Activated naive CD4-positive, alpha-beta T cell (primary cell): ENCODE measurements at places on chromosomes 3 and 15.

- no peak for DNase-seq
These were observed 123.7 kb downstream of the RBPMS2 start for GRCh38 chr15:64651601-64652191.

DNA sequence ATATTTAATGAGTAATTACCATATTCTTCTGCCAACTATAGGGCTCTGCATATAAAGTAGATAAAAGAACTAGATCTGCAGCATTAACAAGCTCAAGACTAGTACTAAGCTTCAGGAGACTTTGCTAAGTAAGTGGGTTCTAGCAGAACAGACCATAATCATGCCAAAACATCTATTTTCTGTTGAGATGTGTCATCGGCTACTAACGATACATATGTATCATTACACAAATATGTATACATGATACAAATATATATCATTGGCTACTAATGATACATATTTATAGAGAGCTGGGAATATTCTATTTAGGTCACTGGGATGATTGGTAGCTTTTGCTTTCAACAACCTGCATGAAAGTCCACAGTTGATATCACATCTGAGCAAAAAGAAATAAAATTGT lies 185.8 kb upstream of the DCBLD2 start:
- DNase-seq = no peak

DNA sequence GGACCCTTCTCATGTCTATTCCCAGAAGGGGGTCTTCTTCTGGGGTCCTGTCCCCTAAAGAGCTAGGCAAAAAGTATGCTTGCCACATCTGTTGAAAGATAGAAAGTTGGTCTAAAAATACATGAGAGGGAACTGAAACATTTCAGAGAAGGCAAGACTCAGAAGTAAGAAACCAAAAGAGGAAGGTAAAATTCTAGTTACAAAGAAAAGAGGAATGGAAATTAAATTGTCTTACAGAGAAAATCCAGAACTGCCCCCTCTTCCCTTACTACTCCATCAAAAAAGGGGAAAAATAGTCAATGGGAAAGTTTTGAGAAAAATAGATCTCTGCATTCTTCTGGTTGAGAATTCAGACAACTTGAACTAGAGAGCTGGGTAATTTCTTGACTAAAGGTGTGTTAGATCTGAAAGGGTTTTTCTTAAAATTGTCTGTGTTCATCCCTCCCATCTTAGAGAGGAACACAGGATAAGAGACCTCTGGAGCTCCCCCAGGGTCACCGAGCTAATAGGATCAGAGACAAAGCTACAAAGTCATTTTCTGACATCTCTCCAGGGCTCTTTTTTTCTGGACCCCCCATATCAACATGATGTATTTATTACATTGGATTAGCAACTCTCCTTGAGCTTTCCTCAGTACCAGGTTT lies 32.3 kb upstream of the CCR2 start:
- DNase-seq = no peak

DNA sequence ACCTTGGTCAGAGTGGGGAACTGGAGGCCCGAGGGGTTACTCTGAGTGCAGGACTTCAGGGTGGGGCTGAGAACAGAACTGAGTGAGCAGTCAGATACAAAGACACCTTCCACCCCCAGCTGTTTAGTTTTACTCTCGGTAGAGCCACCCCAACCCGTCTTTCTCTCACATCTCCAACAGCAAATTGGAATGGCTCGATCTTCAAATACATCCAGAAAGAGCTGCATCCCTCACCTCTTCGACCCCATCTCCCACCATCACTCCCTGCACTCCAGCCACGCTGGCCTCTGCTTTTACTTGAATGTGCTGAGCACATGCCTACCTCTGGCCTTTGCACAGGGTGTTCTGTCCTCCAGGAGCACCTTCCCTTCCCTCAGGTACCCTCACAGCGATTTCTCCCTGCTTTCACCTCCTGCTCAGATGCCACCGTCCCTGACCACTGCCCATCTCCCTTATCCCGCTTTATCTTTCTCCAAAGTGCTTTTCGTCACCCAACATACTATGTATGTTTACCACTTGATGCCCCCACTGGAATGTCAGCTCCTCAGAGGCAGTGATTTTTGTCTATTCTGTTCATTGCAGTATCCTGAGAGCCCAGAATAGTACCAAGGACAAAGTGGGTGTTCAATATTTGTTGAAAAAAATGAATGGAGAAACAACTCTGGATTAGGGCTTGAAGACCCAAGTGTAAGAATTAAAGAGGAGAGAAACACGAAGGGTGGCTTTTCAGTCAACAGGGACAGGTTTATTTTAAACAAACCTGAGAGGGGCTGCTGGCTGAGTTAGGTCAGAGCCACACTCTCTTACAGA lies 4.4 kb downstream of the CHCHD4 start:
- DNase-seq = no peak

- no peak for DNase-seq
These were observed 569.3 kb downstream of the MECOM start for GRCh38 chr3:169094204-169094603.

DNA sequence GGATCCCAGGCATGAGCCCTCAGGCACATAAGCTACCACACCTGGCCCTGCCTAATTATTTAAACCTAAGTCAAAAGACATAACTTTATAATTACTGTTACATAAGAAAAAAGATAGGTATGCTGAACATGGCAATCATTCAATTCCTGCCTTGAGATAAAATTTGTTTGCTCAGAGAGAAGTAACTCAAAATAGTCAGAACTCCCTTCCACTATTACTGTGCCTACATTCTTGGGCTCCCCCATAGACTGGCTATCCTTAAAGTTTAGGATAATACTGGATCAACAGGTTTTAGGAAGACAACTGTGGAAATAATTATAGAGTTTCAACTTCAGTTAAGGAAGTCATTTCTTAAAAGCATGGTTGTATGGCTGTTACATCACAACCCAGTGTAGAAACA lies 9.9 kb downstream of the WDR53 start:
- DNase-seq = no peak

GRCh38 chr3:148233403-148233802 lies 464.3 kb upstream of the AGTR1 start:
- no peak for DNase-seq
